ENCODE measurements at places on chromosomes 6 and 20.
A peak's percentile ranks its signal among the peaks of the same experiment; 100 is the strongest.

DNA sequence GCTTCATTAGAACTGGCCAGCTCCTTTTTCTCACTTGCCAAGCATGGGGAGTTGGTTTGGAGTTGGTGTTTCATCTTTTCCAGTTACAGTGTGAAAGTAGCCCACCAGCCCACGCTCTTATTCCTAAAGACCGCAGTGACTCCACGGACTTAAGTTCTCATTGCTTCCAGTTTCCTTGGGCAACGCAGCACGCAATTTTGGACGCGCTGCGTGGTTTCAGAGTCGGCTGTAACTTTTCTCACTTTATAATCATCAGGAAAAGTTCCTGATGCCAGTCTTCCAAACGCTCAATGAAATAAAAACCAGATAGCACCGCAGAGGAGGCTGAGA lies 381 bp upstream of the PEX7 start:
- DNase-seq: peak; percentile 56

DNA sequence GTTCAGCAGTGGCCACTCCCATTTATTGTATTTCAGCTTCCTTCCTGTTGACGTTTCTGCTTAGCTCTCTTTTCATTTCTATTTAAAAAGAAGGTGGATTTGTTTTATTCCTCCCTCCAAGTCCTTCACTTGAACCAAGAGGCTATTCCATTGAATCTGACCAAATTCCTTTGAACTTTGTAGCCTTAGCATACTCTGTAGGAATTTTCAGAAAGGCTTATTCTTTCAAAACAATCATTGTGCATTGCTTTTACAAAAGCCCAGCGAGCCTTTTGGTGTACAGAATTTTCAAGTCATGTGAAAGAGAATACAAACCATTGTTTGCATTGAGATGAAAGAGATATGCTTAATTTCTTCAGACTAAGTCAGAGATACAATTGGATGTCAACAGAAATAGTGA lies 151.0 kb upstream of the INSM1 start:
- no peak for DNase-seq

GRCh38 chr6:39843305-39844020 lies 51.3 kb downstream of the DAAM2 start:
- no peak for DNase-seq

GRCh38 chr6:29531668-29532067 lies 27.9 kb downstream of the UBD start:
- no peak for DNase-seq

DNA sequence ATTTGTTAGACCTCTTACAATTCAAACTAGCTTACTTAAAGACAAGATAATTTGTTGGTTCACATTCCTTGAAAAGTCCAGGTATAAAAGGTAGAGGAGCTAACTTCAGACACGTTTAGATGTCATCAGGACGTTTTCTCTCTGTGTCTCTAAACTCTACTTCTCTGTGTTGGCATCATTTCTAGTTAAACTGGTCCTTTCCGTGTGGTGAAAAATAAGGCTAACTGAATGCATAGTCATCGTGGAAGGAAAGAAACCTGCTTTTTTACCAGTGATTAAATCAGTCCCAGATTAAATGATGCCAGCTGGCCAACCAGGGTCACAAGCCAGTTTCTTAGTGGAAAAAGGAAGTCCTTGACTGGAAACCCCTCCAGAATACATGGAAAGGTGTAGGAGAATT lies 168.4 kb upstream of the AHI1 start:
- DNase-seq: no peak

DNA sequence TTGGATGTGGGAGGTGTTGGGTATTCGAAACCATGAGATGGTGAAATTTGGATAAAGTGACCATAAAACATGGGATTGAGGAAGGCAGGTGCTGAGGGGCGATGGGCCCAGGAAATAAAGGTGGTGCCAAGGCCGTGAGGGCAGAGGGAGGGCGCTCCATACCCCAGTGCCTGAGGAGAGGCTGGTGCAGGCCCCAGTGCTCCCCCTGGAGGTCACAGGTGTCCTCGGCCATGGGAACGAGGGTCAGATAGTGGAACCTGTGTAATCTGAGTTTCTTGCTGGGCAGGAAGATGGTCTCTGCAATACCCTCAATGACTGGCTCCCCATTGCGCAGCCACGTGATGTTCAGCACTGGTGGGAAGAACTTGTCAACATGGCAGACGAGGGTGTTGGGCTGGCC lies 16.2 kb downstream of the HLA-DPB1 start:
- no peak for DNase-seq

- no peak for DNase-seq
Observed at GRCh38 chr6:131551902-131552301, 21.1 kb upstream of the ARG1 start.

Measured in MV-4-11 (cell line).